ENCODE measurements at places on chromosomes 6 and 20.

- DNase-seq = no peak
Observed at GRCh38 chr6:111750753-111751673, 122.2 kb downstream of the FYN start.

GRCh38 chr6:27139756-27140579 lies 107.5 kb upstream of the PRSS16 start:
- peak; percentile 41 for DNase-seq

DNA sequence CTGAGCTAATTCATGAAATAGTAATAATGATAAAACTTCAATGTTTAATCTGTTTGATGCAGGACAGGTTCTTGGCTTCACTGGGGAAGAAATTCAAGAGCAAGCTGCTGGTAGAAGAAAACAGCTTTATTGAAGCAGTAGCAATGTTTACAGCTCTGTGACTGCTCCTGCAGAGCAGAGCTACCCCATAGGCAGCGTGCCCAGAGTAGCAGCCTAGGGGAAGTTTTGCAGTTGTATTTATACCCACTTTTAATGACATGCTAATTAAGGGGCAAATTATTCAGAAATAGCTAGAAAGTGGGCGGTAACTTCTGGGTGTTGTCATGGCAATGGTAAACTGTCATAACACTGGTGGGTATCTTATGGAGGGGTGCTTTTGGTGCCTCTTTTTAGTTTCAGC lies 518.0 kb downstream of the RFPL4B start:
- DNase-seq = no peak

GRCh38 chr6:72217626-72218025 lies 331.3 kb downstream of the RIMS1 start:
- no peak for DNase-seq

GRCh38 chr20:16313917-16314316 lies 259.3 kb downstream of the KIF16B start:
- DNase-seq = no peak

DNA sequence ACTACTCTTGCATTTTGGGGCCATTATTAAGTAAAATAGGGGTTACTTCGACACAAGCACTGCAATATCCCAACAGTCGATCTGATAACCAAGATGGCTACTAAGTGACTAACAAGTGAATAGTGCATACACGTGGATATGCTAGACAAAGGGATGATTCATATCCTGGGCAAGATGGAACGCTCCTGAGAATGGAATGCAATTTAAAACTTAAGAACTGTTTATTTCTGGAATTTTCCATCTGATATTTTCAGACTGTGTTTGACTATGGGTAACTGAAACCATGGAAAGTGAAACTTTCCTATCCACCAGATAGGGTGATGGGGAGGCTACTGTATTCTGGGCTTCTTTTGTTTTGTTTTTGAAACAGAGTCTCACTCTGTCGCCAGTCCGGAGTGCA lies 66.5 kb downstream of the ILRUN start:
- no peak for DNase-seq

- no peak for DNase-seq
Observed at GRCh38 chr6:110741517-110741916, 73.8 kb downstream of the CDK19 start.

DNA sequence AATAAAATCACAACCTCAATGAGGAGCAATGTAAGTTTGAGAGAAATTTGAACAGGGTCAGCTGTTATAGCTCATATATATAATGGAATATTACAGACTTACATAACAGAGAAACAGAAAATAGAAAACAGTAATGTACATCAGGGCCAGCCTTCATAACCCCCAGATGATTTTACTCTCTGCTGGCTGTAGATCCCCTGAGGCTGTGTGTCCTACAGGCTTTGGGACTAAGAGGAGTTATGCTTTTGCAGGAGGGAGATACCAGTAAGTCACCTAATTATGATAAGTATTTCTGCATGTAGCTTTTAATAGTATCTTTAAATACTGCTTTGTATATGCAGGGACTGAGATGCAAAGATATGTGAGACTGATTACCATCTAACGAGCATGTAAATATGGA lies 105.8 kb upstream of the ASCC3 start:
- DNase-seq = no peak

Data from stimulated activated naive CD8-positive, alpha-beta T cell treated with anti-CD3 and anti-CD28 coated beads, Interleukin-15, Interleukin-2, amounts not matched to agents 100 U/mL and 50 U/mL, for 24 hours (primary cell).